ENCODE measurements at places on chromosomes 6 and 20.

DNA sequence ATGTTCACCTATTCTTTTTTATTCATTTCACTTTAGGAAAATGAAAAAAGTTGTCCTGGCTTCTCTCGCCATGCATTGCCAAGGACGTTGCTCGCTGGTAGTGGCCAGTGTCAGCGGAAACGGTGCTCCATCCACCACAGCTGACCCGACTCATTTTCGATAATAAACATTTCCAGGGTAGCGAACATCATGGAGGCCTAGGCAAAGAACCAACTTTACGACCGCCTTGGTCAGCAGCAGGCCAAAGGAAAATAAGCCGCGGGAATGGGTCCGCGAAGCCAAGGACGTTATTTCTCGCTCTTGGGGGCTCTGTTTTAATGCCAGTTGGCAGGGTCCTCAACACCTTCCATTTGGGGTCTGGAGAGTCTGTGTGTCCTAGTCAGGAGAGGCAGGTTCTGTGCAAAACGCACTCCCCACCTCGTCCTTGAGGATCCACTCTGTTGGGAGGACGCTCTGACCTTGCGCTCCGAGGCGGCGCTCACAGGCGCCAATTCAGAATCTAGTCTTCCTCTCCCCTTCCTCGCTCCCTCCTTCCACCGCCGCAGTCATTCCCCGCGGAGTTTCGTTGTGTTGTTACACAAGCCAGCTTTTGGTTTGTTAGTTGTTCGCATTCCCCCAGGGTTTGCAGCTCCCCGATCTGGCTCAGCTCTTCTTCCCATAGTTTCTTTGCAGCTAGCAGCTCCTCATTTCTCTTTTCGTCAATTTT lies 4.1 kb upstream of the PAX1 start:
- no peak for DNase-seq

GRCh38 chr6:100470422-100471120 lies 5.8 kb upstream of the SIM1 start:
- DNase-seq = no peak

GRCh38 chr20:57213291-57213690 lies 53.1 kb downstream of the BMP7 start:
- DNase-seq = no peak

DNA sequence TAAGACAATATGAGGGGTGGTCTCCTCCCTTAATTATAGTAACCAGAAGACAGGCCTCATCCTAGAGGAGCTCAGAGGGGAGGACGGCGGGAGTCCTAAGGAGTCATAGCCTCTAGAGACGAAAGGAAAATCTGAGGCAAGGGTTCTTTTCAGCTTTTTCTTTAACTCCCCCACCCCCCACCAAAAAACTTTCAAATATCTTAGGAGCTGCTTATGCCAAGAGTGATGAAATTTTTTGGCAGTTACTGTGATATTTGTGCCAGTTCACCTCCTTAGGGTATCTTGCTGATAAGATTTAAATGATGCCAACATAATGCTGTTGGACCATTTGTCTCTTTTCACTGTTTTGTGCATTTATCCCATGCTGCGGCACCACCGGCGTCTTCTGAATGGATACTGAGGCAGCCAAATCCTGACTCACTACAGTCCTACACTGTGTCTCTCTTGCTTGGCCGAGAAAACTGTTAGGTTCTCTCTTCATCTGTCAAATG lies 44.5 kb upstream of the DSE start:
- DNase-seq = no peak

DNA sequence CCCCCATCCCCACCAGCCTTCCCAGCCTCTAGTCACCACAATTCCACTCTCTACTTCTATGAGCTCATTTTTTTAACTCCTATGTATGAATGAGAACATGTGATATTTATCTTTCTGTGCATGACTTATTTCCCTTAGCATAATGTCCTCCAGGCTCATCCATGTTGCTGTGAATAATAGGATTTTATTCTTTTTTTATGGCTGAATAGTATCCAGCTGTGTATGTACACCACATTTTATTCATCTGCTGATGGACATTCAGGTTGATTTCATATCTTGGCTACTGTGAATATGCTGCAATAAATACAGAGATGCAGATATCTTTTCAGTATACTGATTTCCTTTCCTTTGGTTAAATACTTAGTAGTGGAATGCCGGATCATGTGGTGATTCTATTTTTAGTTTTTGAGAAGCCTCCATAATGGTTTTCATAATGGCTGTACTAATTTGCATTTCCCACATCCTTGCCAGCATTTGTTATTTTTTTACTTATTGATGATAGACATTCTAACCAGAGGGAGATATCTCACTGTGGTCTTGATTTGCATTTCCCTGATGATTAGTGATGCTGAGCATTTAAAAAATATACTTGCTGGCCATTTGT lies 194.9 kb downstream of the PACRG start:
- DNase-seq = no peak

Data from AG09309 (cell line).